ENCODE measurements at places on chromosomes 5 and 9.

DNA sequence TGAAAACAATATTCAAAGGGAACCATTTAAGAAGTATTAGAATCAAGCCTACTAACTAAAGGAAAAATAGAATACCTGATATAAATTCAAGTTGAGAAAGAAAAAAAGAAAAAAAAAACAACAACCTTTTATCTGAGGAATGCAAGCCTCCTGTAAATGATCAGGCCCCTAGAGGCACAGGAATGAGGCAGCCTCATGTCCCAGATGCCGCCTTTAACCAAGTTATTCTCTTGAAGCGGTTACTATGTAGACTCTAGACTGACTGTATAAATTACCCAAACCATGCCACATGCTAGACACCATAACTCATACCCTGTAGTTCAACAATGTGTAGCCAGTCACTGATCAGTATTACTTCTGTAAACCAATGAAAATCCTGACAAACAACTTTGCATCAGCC lies 929.6 kb downstream of the TAF11L14 start:
- DNase-seq, result no peak

DNA sequence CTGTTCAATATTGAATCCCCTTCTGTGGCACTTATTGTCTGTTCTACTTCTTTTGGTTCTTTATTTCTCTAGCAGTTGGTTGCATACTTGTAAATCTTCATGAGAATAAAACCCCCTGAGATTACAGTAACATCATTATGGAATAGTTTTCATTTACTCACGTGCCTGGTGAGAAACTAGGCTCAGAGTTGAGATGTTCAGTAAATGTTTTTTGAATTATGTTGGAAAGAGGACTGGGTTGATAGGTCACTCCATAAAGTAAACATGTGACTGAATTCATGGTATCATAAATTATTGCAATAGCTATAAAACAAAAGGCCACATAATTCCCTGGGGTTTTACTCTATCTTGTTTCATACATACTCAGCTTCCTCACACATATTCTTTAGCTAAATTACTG lies 174.2 kb upstream of the C9orf72 start:
- DNase-seq, result no peak

DNA sequence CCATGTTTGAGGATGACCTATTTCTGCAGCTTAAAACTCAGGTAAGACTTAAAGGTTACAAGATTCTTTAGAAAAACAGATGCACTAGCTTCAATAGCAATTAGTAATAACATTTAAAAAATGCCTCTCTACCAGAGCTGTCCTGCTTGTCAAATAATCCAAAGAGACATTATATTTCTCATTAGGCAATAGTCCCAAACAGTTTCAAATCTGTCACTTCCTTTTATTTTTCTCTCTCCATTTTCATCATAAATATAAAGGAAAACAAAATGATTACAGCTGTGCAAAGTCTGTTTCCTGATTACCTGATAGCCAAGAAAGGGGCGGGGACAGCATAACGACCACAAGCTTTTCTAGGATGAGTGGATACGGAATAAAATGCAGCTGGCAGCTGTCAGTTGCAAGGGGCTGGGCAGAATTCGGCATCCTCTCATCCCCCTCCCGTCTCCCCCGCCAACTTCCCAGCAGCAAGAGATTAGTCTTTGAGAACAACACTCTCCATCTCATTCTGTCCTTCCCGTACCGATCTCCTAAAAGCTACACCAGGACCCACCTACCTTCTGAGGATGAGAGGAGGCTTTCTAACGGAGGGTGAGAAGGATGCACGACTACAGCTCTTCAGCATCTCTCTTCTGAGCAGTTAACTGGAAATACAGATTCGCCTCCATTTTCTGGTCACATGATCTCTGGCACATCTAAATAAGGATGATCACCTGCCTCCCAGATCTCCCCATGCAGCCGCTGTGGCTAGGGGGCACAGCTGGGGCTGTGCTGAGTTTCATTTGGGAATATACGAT lies 72.5 kb upstream of the PCA3 start:
- no peak for DNase-seq

DNA sequence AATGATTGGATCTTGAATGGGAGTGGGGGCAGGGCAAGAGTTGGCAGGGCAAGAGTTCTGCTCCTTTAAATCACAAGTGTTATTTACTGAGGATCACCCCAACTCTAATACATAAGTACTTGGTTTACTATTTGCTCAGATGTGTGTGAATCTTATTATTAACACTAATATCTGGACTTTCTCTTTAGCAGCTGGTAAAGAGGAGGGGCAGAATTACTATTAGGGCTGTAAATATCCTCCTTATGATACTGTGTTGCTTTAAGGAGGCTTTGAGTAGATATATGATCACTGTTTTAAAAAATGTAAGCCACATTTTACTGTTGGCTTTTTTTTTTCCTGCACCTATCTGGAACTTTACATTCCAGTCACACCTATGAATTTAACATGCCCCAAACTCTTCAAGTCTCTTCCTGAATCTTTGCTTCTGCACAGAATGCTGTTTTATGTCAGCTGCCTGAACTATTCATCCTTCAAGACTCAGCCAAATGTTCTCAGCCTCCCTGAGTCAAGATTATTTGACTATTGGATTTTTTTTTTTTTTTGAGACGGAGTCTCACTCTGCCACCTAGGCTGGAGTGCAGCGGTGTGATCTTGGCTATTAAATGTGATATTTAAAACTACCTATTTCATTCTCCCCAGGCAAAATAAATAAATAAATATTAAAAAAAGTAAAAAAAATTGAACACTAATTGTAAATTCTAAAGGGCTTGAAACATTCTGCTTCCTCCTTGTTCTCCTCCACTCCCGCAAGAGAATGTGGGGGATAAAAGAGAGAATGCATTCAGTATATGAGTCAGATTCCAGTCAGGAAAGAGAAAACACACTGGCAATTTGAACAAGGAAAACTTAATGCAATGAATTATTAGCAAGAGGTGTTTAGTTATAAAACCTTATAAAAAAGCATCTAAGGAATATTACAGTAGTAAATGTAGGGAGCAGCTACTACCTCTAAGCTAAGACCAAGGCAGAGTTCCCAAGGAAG lies 99.3 kb downstream of the FOCAD start:
- DNase-seq, result no peak
